ENCODE measurements at places on chromosomes 7 and 10. TPM values are rescaled to one million over a fixed set of nuclear protein-coding genes. Genes with fewer than 3 reads are reported as not detected.

Gene IGFBP3
- total RNA-seq = 236 TPM

Gene PROSER2
- 7.0 TPM for total RNA-seq

Gene TRIM4
- total RNA-seq = 56.7 TPM

Gene SSBP1
- 105 TPM for total RNA-seq

Gene MARVELD1
- total RNA-seq = 25.8 TPM

Gene ASB13
- total RNA-seq = 15.5 TPM

Gene CADPS2
- 9.8 TPM for total RNA-seq

Gene GSDME
- 2.1 TPM for total RNA-seq

Gene KCNH2
- not detected for total RNA-seq

Gene MMP21
- total RNA-seq = 0.48 TPM

Gene FXYD4
- total RNA-seq = not detected

Gene NUTM2B
- 0.25 TPM for total RNA-seq

Gene CACNA2D1
- 9.3 TPM for total RNA-seq

Gene SEMA3C
- total RNA-seq = 92.9 TPM

Gene DKK1
- total RNA-seq = 18.5 TPM

Gene SH3PXD2A
- 67.7 TPM for total RNA-seq

Gene AGAP3
- total RNA-seq = 139 TPM

Gene DNAH11
- total RNA-seq = 48.3 TPM

Gene LGI1
- total RNA-seq = not detected

Measured in suprapubic skin (tissue), 4 donors.